ENCODE measurements at places on chromosomes 2 and 18. TPM values are rescaled to one million over a fixed set of nuclear protein-coding genes. Genes with fewer than 3 reads are reported as not detected.

Gene ZNF385B
- total RNA-seq, result not detected

Gene OXER1
- not detected for total RNA-seq

Gene MARCHF4
- total RNA-seq, result 27.4 TPM

Gene HNMT
- 0.53 TPM for total RNA-seq

Gene CNDP1
- total RNA-seq, result not detected

Gene RAD51AP2
- total RNA-seq, result not detected

Gene ANKRD30BL
- total RNA-seq, result not detected

Gene SDC1
- 148 TPM for total RNA-seq

Gene TUBA4B
- 0.28 TPM for total RNA-seq

Gene CGREF1
- total RNA-seq, result 7.8 TPM

Gene SERPINB10
- not detected for total RNA-seq

Gene RESP18
- not detected for total RNA-seq

Gene TDRD15
- total RNA-seq, result not detected

Gene NFE2L2
- 39.1 TPM for total RNA-seq
